ENCODE measurements at places on chromosomes 1 and 21. TPM values are rescaled to one million over a fixed set of nuclear protein-coding genes. Genes with fewer than 3 reads are reported as not detected.
A peak's percentile ranks its signal among the peaks of the same experiment; 100 is the strongest.

GRCh38 chr1:214584805-214585766 lies 17.9 kb upstream of the CENPF start:
- DNase-seq = no peak
- H3K4me1 ChIP-seq = peaks cover 45% of the 10 kb centered on the region
- H3K27me3 ChIP-seq = no peaks in the 10 kb centered on the region
- H3K4me3 ChIP-seq = no peak overlapping the region

- no peaks in the 10 kb centered on the region for H3K36me3 ChIP-seq
- H3K27ac ChIP-seq = no peak overlapping the region
- H3K4me3 ChIP-seq = no peak overlapping the region
- no peaks in the 10 kb centered on the region for H3K27me3 ChIP-seq
- no peaks in the 10 kb centered on the region for H3K4me1 ChIP-seq
These were observed 44.7 kb downstream of the PTGFRN start for GRCh38 chr1:116954440-116954839.

The MPL gene
- total RNA-seq = 0.73 TPM

- no peaks in the 10 kb centered on the region for H3K27me3 ChIP-seq
- H3K4me1 ChIP-seq = peaks cover 26% of the 10 kb centered on the region
- H3K27ac ChIP-seq = peak overlapping the region; percentile 33
- H3K4me3 ChIP-seq = peak overlapping the region; percentile 28
These were observed 327.1 kb downstream of the DISC1 start for GRCh38 chr1:231953660-231954059.

Data from Calu3 (cell line).